ENCODE measurements at places on chromosomes 1 and 21. TPM values are rescaled to one million over a fixed set of nuclear protein-coding genes. Genes with fewer than 3 reads are reported as not detected.
A peak's percentile ranks its signal among the peaks of the same experiment; 100 is the strongest.

GRCh38 chr1:195530961-195531360, 1077.3 kb downstream of the KCNT2 start:
- H3K27me3 ChIP-seq = no peaks in the 10 kb centered on the region
- H3K4me3 ChIP-seq = no peak overlapping the region
- DNase-seq = no peak

- H3K27ac ChIP-seq = no peak overlapping the region
- peaks cover 16% of the 10 kb centered on the region for H3K4me1 ChIP-seq
Observed at GRCh38 chr1:119012383-119012782, 24.2 kb upstream of the TBX15 start.

- peaks cover 33% of the 10 kb centered on the region for H3K4me1 ChIP-seq
- DNase-seq = no peak
- no peaks in the 10 kb centered on the region for H3K27me3 ChIP-seq
- no peaks in the 10 kb centered on the region for H3K36me3 ChIP-seq
Observed at GRCh38 chr1:41492341-41492848, 7.9 kb upstream of the EDN2 start.

GRCh38 chr1:84497631-84498275, 8.4 kb upstream of the SPATA1 start:
- peaks cover 30% of the 10 kb centered on the region for H3K4me1 ChIP-seq
- no peak overlapping the region for H3K27ac ChIP-seq
- H3K27me3 ChIP-seq = no peaks in the 10 kb centered on the region
- no peak for DNase-seq
- H3K4me3 ChIP-seq = no peak overlapping the region

CD5L gene
- total RNA-seq = 6.8 TPM

DNA sequence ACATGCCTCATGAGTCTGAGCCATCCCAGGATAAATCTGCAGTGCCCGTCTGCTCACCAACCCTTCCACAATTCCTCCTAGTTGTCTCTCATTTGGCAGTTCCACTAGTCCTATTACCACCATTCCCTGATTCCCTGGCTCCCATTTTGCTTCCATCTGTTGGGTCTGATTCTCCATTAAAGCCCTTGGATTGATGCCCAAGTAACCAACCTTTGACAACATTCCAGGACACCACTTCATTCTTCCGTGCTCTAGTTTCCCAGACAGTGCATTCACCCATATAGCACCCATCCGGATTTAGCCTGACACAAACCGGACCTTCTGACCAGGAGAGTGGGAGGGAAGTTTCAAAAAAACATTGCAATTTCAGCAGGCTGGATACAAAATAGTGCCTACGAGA, 189.4 kb upstream of the PALMD start:
- no peak for DNase-seq

DNA sequence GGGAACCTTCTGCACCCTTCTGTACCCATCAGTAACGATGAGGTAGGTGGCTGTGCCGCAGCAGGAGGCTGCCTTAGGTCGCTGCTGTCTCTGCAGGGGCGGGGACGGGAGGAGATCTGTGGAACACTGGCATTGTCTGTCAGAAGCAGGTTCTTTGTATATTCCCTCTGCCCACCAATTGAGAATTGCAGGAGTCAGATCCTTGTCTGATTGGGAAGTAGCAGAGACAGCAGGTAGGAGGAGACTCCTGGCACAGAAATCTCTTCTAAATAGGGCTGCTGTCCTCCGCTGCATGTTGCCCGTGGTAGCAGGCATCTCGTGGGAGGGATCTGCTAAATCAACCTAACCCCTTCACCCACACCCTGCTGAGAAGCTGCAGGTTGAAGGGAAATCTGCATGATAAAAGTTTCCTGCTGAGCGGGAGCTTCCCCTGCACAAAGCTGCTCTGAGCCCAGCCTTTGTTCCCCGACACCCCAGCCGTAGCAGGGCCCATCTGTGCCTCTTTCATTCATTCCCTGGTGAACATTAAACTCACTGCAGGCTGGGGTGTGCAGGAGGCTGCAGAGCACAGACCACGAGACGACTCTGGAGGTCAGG, 15.9 kb downstream of the SARS1 start:
- H3K4me3 ChIP-seq = no peak overlapping the region
- no peak overlapping the region for H3K27ac ChIP-seq
- no peaks in the 10 kb centered on the region for H3K4me1 ChIP-seq
- H3K27me3 ChIP-seq = no peaks in the 10 kb centered on the region
- H3K36me3 ChIP-seq = peaks cover 86% of the 10 kb centered on the region

ST6GALNAC5 gene
- total RNA-seq = 16.3 TPM

GRCh38 chr1:36784147-36784859, 250.0 kb downstream of the GRIK3 start:
- no peak for DNase-seq
- H3K27me3 ChIP-seq = peaks cover 10% of the 10 kb centered on the region
- no peak overlapping the region for H3K27ac ChIP-seq
- H3K36me3 ChIP-seq = no peaks in the 10 kb centered on the region
- H3K4me1 ChIP-seq = no peaks in the 10 kb centered on the region

- H3K4me3 ChIP-seq = no peak overlapping the region
- no peak overlapping the region for H3K27ac ChIP-seq
- H3K4me1 ChIP-seq = no peaks in the 10 kb centered on the region
- DNase-seq = no peak
- no peaks in the 10 kb centered on the region for H3K27me3 ChIP-seq
Observed at GRCh38 chr21:20802201-20802600, 196.0 kb upstream of the NCAM2 start.

KRTAP19-7 gene
- not detected for total RNA-seq

- no peak for DNase-seq
- H3K36me3 ChIP-seq = peaks cover 13% of the 10 kb centered on the region
- no peak overlapping the region for H3K4me3 ChIP-seq
- H3K27me3 ChIP-seq = no peaks in the 10 kb centered on the region
- H3K4me1 ChIP-seq = peaks cover 34% of the 10 kb centered on the region
Observed at GRCh38 chr1:93659822-93660503, 21.7 kb downstream of the BCAR3 start.

GRCh38 chr1:91501971-91502671, 1.5 kb downstream of the CDC7 start:
- peak overlapping the region; percentile 66 for H3K27ac ChIP-seq
- peaks cover 15% of the 10 kb centered on the region for H3K4me1 ChIP-seq
- H3K27me3 ChIP-seq = no peaks in the 10 kb centered on the region
- peak overlapping the region; percentile 63 for H3K4me3 ChIP-seq
- H3K36me3 ChIP-seq = no peaks in the 10 kb centered on the region

DNA sequence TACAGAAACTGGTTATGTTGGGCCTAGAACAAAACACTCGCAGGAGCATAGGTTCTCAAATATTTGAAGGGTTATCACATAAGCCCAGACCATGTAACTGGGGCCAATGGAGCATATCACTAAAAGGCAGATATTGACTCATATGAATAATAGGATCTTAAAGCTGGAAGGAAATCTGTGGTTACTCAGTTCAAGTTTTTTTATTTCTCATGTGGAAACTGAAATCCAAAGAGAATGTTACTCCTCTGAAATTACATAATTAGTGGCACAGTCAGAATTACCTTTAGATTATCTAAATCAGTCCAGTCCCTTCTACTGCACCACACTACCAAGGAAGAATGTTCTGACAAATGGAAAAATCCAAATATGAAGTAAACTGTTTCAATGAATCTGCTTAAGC, 12.0 kb downstream of the SLAMF8 start:
- no peak overlapping the region for H3K4me3 ChIP-seq
- no peak overlapping the region for H3K27ac ChIP-seq
- no peaks in the 10 kb centered on the region for H3K4me1 ChIP-seq
- H3K36me3 ChIP-seq = peaks cover 19% of the 10 kb centered on the region

SIK1 gene
- total RNA-seq = 30.1 TPM

GRCh38 chr1:184461321-184461720, 74.5 kb downstream of the C1orf21 start:
- peaks cover 25% of the 10 kb centered on the region for H3K4me1 ChIP-seq
- DNase-seq = no peak
- H3K27ac ChIP-seq = no peak overlapping the region

DIPK1A gene
- 5.6 TPM for total RNA-seq

CLCNKB gene
- 0.18 TPM for total RNA-seq

GRCh38 chr1:90413519-90413918, 303.6 kb downstream of the BARHL2 start:
- no peaks in the 10 kb centered on the region for H3K4me1 ChIP-seq
- DNase-seq = no peak
- no peaks in the 10 kb centered on the region for H3K27me3 ChIP-seq
- H3K27ac ChIP-seq = no peak overlapping the region
- H3K4me3 ChIP-seq = no peak overlapping the region
- H3K36me3 ChIP-seq = no peaks in the 10 kb centered on the region

DNA sequence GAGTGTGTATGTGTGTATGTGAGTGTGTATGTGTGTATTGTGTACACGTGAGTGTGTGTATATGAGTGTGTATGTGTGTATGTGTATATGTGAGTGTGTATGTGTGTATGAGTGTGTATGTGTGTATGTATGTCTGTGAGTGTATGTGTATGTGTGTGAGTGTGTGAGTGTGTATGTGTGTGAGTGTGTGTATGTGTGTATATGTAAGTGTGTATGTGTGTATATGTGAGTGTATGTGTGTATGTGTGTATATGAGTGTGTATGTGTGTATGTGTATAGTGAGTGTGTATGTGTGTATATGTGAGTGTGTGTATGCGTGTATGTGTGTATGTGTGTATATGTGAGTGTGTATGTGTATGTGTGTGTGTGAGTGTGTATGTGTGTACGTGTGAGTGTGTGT, 49.2 kb downstream of the GREM2 start:
- DNase-seq = no peak
- H3K27me3 ChIP-seq = no peaks in the 10 kb centered on the region
- no peaks in the 10 kb centered on the region for H3K36me3 ChIP-seq
- H3K4me3 ChIP-seq = no peak overlapping the region
- no peak overlapping the region for H3K27ac ChIP-seq

NOTCH2 gene
- total RNA-seq = 101 TPM

- no peak overlapping the region for H3K27ac ChIP-seq
- no peaks in the 10 kb centered on the region for H3K36me3 ChIP-seq
- no peak for DNase-seq
Observed at GRCh38 chr1:147821883-147822282, 61.5 kb upstream of the GJA5 start.

DNA sequence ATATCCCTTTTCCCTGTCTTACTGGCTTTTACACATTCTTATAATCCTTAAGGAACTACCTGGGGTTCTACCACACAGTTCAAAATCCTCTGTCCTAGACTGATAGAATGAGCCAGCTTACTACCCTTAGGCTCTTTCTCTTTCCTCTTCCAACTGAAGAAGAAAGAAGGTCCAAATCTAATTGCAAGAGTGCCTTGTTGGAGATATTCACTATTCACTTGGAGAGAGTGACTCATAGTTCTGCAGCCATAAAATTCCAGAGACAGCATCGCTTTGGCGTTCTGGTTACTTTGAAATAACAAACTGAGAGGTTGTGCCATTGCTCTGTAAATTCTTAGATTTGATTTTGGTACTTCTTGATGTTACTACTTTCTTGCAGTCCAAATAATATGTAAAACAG, 4.2 kb downstream of the CADM3 start:
- peaks cover 7% of the 10 kb centered on the region for H3K4me1 ChIP-seq
- no peak overlapping the region for H3K4me3 ChIP-seq
- H3K27me3 ChIP-seq = peaks cover 42% of the 10 kb centered on the region
- no peak overlapping the region for H3K27ac ChIP-seq
- no peak for DNase-seq

C1orf115 gene
- 26.3 TPM for total RNA-seq

- DNase-seq = no peak
- H3K4me3 ChIP-seq = no peak overlapping the region
- H3K27me3 ChIP-seq = no peaks in the 10 kb centered on the region
Observed at GRCh38 chr1:156756355-156756754, 4.9 kb upstream of the HDGF start.

DNA sequence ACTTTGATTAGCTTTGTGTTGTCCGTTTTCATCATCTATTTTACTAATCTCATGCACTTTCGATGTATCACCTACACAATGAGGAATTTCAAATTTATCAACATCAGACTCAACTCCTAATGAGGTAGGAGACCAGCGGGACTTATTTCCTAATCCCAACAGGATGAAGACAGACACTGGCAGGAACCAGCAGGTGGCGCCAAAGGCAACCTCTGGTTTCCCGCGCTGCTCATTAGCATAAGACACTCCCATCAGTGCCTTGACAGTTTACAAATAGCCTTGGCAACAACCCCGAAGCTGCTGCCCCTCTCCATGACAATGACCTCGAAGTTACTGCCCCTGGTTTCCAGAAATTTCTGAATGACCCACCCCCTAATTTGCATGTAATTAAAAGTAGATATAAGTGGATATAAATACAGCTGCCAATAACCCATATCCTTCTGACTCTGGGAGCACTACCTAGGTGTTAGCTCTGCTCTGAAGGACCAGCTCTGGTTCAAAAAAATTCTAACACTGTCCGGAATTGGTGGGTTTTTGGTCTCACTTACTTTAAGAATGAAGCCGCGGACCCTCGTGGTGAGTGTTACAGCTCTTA, 974.8 kb downstream of the ADGRL2 start:
- no peak overlapping the region for H3K27ac ChIP-seq
- no peaks in the 10 kb centered on the region for H3K36me3 ChIP-seq
- peak; percentile 52 for DNase-seq
- H3K27me3 ChIP-seq = no peaks in the 10 kb centered on the region

DNA sequence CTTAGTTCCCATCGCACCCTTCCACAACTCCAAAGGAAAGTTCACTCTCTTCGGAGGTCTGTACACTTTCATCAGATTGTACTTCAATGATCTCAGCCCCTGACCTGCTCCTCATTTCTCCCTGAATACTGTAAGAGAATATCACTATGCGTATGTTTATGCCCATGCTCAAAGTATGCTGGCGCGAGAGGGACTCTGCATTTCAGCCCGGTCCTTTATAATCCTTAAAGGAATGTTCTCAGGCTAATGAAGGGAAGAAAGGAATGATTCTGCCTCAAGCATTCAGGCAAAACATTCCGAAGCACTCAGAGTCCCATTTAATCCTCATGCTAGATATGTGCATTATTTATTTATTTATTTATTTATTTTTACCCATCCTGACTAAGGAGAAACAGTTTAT, 76.8 kb downstream of the PLD5 start:
- H3K27me3 ChIP-seq = peaks cover 9% of the 10 kb centered on the region
- no peaks in the 10 kb centered on the region for H3K4me1 ChIP-seq
- H3K4me3 ChIP-seq = no peak overlapping the region

TMEM61 gene
- 2.7 TPM for total RNA-seq

- no peak overlapping the region for H3K4me3 ChIP-seq
- DNase-seq = no peak
- H3K4me1 ChIP-seq = no peaks in the 10 kb centered on the region
- no peaks in the 10 kb centered on the region for H3K27me3 ChIP-seq
- no peaks in the 10 kb centered on the region for H3K36me3 ChIP-seq
Observed at GRCh38 chr1:193539731-193540459, 353.5 kb upstream of the B3GALT2 start.

ACTL8 gene
- total RNA-seq = not detected

- no peaks in the 10 kb centered on the region for H3K36me3 ChIP-seq
- no peak overlapping the region for H3K4me3 ChIP-seq
- H3K4me1 ChIP-seq = no peaks in the 10 kb centered on the region
- no peak overlapping the region for H3K27ac ChIP-seq
- DNase-seq = no peak
- H3K27me3 ChIP-seq = no peaks in the 10 kb centered on the region
Observed at GRCh38 chr1:209761011-209761635, 5.3 kb downstream of the TRAF3IP3 start.
